Hypothalamus (tissue), 51 donors: ENCODE measurements at places on chromosomes 5 and 9.
A peak's percentile ranks its signal among the peaks of the same experiment; 100 is the strongest.

DNA sequence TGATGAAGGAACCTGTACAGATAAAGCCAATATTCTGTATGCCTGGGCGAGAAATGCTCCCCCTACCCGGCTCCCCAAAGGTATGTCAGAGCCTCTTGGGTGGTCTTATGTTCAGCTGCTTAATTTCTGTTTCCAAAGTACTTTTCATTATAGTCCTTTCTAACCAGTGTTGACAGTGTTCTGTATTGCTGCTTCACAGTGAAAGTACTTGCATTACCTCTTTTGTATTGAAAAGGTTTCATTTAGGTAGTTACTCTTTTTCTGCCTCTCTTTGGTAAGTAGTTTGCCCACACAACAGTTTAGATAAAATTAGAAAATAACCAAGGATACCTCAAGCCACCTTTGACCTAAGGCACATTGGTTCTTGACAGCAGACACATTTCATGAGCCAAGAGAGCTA, 169.9 kb downstream of the PAM start:
- no peak for DNase-seq

DNA sequence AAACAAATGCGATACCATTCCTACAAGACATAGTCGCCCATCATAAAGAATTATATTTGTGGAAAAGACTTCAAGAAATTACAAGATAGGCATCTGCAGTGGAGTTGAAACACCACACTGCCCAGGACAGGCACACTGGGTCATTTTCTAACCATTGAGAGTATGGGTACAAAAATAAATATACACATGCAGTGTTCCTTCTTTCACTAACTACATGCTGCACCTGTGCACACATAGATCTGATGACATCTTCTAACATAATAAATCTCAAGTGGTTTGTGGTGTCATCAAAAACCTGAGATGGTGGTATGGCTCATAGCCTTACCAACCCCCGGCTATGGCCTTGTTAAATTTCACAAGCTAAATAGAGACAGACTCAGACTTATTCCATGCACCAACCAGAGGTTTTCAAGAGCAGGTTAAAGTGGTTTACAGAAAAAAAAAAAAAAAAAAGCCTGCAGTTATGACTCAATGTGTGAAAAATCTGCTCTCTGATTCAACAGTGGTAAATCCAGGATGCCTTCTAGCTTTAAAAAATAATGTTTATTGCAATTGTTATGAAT, 12.4 kb upstream of the NFIB start:
- DNase-seq, result no peak

GRCh38 chr9:32069169-32069813, 315.2 kb upstream of the ACO1 start:
- DNase-seq, result no peak

GRCh38 chr9:125887172-125887571, 140.0 kb downstream of the PBX3 start:
- DNase-seq, result no peak

DNA sequence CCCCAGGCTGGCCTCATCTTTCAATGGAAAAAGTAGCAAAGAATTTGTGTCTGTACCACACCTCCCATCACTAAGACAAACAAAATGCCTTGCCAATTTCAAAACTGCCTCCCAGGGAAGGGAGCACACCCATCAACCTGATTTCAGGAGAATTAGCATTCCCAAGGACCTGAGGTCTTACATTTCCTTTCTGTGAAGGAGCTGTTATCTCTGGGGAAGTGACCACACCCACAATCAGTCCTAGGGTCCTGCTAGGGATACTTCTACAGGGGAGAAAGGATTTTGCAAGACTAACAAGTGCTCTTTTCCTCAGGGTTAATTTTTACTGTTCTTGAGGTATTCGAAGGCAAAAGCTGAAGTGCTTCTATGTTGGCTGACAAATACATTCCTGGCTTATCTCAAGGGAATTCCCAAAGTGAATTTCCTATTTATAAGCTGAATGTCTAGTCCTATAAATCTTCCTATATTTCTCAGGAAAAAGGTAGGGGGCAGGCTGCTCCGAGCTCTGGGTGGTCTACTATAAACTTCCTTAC, 97.4 kb upstream of the ITGA1 start:
- DNase-seq, result no peak

- no peak for DNase-seq
These were observed 31.5 kb downstream of the RAPGEF1 start for GRCh38 chr9:131708226-131709002.

DNA sequence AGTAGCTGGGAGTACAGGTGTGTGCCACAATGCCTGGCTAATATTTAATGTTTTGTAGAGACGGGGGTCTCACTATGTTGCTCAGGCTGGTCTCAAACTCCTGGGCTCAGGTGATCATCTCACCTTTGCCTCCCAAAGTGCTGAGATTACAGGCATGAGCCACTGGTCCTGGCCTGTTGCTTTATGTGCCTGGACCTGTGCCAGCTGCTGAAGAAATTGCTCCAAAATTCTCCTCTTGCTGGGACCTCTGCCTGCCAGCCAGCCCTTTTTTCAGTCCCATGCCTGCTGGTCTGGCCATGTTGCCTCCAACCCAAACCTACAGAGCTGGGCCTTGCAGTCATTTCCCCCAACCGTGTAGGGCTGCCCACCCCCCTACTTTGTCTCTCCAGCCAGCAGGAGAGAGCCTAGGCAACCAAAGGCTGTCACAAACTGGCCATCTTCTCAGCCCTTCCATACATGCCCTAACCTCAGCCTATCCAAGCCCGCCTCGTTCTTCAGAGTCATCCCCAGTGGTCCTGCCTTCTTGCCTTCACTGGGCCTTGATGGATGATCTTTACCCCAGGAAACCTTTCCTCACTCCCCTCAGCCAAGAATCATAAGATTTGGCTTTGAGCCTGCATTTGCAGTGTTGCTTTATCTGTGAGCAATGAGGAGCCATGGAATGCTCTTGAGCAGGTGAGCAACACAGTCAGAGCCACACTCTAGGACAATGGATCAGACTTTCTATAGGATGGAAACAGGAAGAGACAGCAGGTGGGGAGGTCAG, 27.4 kb upstream of the SYNPO start:
- no peak for DNase-seq

DNA sequence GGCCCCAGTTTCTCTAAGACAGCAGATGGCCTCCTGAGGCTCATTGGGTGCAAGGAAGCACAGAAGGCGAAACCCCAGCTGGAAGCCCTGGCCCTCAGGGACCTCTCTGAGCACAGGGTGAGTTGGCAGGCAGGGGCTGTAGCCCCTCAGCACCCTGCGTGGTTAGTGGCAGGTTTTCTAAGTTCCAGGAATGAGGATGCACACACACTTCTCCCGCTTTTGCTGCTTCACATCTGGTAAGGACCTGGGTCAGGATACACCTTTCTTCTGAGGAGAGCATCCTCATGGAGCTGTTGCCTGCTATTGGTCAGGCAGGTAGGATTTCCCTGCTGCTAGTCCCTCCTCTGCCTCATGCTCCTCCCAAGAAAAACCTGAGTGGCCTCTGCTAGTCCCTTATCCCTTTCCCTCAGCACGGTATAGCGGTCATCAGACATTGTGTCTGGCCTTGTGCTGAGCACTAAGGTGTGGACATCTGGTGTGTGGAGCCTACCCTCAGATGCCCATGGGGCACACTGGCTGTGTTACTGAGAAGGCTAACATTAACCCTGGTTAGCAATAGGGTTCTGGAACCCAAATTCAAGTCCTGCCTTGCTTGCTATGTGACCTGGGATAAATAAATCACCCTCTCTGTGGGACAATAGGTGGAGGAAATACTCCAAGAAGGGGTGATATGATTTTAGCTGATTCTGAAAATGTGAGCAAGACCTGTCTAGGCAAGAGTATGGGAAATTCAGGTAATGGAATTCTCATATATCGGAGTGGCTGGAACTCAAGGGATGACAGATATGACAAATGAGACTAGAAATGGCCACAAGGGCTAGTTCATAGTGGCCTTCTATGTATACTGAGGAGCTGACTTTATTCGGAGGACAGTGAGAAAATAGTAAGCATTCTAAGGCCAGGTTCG, 1.6 kb downstream of the SLC22A4 start:
- DNase-seq, result no peak

- no peak for DNase-seq
These were observed 21.9 kb downstream of the RASGRF2 start for GRCh38 chr5:80982093-80982492.

- no peak for DNase-seq
These were observed 106.3 kb downstream of the DMXL1 start for GRCh38 chr5:119177226-119177625.

- no peak for DNase-seq
These were observed 47.5 kb upstream of the ELL2 start for GRCh38 chr5:96008987-96009647.

- no peak for DNase-seq
These were observed 275 bp downstream of the AHRR start for GRCh38 chr5:321726-322251.

DNA sequence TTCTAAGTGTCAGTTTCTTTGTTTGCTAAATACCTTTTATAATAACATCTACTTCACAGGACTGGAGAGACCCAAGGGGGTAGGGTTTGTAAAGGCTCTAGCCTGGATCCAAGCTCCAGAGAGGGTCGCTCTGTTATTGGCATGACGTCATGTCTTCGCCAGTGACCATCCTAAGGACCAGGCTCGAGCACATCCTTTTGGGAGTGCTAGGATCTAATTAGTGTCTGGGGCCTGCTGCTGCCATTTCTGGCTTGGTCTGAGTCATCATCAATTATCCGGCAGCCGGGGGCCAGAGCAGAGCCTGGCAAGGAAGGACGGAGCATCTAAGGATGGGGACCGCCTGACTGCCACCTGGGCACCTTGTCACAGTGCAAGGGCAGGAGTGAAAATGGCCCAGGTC, 153.0 kb downstream of the NSG2 start:
- no peak for DNase-seq

DNA sequence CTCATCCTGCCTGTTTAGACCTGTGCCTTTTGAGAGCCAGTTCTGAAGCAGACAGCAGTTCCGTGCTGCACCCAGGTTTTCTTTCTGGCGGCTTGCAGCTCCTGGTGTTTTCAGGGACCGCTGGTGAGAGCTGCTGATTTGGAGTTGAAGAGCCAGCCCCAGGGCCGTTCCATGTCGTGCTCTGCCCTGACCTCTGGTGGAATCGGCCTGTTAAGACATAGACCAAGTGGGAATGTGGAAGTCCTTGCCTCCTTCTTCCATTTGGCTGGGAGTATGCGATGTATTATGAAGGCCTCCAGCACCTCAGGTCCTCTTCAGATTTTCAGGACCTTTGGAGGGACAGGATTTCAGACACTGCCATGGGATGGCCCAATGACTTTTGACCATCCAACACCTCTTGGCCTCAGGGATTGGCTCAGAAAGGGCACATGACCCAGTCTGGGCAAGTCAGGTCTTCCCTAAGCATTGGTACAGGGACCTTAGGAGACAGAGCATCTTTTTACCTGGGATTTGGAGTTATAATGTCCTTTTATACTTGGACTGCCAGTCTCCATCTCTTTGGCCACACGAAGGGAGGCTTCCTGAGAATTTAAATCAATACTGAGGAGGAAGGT, 136.1 kb upstream of the CLINT1 start:
- no peak for DNase-seq

GRCh38 chr9:34568133-34568532, 21.4 kb downstream of the CNTFR start:
- DNase-seq, result no peak

GRCh38 chr5:163534492-163535094, 29.2 kb downstream of the MAT2B start:
- no peak for DNase-seq

GRCh38 chr5:72281764-72282499, 38.1 kb downstream of the MRPS27 start:
- no peak for DNase-seq

GRCh38 chr5:2751592-2752021, at the start of gene IRX2:
IRX2 (minus strand) TSS chr5:2751677; CDS start chr5:2751413, 264 bp downstream.
- peak; percentile 67 for DNase-seq

DNA sequence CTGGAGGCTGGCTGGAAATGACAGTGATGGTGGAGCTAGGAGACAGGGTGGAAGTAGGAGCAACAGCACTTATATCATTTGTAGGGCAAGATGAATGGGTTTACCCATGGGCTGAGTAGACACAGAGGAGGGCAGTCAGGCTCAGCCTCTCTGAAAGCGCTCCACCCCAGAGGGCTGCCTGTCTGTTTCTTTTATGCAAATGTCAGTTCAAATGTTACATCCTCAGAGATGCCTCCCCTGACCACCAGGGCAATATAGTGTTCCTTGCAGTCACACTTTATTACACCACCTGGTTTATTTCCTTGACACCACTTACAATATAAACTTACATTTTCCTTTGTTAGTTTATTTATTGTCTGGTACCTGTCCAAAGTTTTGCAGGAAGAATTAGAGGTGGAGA, 159.5 kb upstream of the IL12B start:
- no peak for DNase-seq

- DNase-seq, result peak; percentile 19
These were observed 732 bp downstream of the MARCHF11 start for GRCh38 chr5:16178745-16179372.

GRCh38 chr9:14089051-14089803, 224.7 kb downstream of the NFIB start:
- DNase-seq, result no peak

DNA sequence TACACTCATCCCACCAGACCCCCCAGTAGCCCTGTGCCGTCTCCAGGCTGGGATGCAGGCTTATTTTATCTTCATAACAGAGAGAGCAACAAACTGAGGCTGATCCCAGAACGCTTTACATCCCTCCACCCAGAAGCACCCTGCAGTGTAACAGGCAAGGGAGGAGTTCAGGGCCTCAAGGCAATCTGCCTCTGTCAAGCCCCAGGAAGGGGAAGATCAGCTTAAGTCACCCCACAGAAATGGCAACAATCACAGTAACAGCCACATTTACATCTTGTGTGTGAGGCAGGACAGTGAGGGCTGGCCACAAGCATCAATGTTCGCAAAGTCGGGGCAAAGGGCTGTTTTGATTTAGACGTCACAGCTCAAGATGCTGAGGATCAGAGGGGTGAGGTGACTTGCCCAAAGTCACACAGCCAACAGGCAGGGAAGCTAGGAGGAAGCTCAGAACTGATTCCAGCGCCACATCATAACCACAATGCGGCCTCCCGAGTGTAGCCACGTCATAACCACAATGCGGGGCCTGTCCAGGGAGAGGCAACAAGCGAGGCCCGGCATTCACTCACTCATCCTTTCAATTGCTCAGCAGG, 14.4 kb downstream of the STK10 start:
- no peak for DNase-seq

DNA sequence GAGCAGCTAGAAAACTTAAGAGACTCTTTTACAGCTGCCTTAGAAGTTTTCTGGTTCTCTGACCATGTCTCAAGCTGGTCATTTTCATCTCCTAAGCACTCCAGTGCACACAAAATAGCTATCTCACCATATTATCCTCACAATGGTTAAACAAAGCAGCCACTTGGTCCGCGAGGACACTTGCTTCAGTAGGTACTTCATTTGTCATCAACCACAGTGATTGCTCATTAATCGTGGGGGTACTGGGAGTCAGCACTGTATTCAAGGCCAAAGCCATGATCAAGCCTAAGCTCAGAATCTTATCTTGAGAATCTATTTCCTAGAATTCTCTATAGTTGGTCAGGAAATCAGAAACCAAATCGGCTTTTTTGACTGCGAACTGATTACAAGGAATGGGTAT, 2.9 kb downstream of the ARL14EPL start:
- DNase-seq, result no peak
